ENCODE measurements at places on chromosomes 12 and 14. TPM values are rescaled to one million over a fixed set of nuclear protein-coding genes. Genes with fewer than 3 reads are reported as not detected.

Gene CRIP2
- 67.3 TPM for polyA plus RNA-seq

Gene KIF5A
- polyA plus RNA-seq: 0.55 TPM

GRCh38 chr12:80217011-80217535 is 117.7 kb downstream of the OTOGL start:
- DNase-seq: no peak

- DNase-seq: no peak
Observed at GRCh38 chr12:98388126-98388525, 127.3 kb upstream of the TMPO start.

DNA sequence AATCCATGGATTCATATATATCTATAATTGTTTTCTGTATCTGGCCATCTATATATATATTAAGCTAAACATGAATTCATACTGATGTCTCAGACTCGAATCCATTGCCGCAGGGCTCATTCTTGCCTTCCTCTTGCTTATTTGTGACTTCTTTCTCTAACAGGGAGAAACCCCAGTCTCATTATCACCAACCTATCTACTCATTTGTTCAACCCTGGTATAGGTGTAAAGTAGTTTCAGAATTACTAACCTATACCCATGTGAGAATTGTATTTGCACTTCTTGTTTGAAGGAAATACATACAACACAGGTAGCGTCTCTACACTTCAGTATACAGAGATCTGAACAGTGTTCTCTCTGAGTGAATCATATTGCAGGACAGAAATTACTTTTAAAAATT is 77.7 kb downstream of the PTPN11 start:
- no peak for DNase-seq

DNA sequence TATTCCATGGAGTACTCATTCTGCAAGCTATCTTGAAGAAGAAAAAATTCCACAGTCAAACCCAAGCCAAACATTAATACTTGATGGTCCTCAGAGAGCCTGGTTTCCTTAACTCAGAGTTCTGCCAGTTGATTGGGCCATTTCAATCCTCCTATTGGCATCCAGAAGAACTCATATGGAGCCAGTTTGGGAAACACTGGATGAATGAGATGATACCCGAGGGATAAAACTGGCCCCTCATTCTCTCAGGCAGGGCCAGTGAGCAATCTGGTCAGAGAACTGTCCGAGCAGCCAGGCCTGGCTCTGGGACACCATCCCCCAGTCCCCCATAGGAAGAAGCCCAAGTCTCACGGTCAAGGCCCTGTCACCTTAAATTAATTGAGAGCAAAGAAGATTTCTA is 48.8 kb downstream of the NUAK1 start:
- no peak for DNase-seq

DNA sequence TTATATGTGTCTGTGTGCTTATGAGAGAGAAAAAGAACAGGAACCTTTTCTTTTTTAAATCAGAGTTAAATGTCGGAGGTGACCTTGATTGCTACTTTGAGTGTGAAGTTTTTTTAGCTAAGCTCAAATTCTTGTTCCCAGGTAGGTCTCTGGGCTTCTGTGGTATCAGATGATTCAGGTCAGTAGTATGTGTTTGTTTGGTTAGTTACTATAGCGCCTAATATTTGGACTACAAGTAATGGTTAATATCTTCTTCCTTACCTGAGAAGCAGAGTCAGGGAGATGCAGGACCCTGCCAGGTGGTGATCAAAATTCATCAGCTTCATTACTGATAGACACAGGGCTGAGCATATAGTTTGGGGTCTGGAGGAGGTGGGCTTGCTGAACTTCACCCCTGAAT is 30.8 kb downstream of the ADCK1 start:
- DNase-seq: no peak

DNA sequence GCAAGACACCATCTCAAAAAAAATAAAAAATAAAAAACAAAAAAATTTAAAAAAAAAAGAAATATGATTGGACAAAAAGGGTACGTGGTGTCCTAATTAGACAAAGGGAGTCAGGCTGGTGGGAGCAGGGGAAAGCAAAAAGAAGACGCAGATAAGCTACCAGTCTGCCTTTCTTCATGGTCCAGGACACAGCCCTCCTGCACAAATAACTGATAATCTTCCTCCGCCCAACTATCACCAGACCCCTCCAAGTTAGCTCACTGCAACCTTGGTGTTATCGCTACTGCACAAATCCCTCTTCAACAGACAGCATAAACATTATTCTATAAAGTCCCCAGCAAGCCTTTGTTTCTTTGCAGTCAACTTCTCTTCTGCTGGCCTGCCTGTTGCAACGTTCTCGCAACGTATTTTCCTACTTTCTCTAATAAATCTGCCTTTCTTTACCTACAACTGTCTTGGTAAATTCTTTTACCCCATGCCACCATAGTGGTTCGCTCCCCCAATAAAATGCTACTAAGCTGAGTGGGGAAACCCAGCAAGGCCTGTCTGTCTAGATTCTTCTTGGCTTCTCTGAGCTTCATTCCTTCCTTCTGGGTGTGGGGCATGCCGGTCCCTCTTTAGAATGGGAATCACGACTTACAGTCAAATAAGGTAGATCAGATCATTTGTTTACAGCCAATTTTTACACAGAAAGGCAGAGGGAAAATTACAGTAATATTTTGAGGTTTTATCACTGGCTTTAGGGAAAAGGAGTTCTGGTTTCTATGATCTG is 14.6 kb upstream of the DNAL1 start:
- DNase-seq: no peak

GRCh38 chr14:59120921-59121320 is 67.5 kb upstream of the DAAM1 start:
- no peak for DNase-seq

DNA sequence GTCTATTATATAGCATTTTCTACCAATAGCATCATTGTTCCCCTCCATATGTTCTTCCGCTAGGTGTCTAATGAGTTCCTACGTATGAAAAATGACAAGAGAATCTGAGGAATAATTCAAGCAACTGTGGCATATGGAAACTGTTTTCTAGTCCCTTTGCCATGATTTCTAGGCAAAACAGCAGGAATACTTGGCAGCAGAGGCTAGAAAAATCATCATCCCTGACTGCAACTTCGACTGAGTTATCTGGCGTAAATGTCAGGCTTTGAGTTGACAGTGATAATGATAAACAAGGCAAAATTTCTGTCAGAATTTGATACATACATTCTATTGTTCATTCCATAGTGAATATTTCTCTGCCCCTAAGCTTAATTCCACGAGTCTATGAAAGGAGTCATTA is 572.8 kb upstream of the USP15 start:
- DNase-seq: no peak

DNA sequence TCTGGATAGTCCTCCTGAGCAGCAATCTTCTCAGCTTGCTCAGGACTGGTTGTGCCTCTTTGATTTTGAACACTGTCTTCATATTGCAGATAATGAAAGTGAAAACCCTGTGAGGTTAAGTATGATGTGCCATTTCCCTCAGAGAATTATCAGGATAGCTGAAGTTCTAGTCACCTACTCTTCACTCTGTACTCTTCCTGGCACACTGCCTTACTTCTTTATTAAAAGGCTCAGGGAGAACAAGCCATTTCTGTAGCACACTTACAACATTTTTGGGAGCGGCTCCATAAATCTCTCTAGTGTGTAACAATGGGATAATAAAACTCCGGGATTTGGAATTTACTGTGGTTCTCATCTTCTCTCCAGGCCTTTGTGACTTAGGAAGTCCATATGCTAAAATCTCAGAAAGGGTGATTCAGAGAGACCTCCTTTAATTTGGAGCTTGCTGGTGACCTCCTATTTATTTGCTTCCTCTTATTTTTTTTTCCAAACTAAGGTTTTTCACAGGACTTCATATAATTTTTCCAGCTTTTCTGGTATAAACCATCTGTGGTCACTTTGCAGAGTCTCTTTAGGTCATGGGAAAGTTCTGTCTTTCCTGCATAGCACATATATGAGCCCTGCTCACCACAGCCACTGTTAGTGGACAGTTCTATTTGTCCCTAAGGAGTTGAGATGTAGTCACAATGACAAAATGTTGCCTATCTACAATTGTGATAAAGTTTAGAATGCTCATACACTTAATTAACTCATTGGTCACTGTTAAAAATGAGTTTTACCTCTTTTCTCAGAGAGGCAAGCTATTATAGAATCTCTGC is 53.5 kb upstream of the LDHB start:
- DNase-seq: no peak

- no peak for DNase-seq
Observed at GRCh38 chr14:96938946-96939345, 141.8 kb downstream of the VRK1 start.

DNA sequence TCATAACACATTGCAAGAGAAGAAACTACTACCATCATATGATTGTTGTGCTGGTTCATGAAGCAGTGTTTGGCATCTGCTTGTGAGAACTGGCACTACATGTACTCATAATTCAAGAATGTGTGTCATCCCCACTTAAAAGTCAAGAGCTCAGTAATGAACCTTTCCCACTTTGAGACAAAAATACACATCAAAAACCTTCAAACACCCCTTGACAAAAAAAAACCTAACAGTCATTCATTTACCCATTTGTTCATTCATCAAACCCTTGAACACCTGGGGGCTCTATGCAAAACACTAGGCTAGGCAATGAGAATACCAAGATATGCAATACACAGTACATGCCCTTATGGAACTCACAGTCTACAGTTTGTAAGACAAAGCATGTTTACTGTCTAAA is 40.0 kb downstream of the KIF21A start:
- no peak for DNase-seq

DNA sequence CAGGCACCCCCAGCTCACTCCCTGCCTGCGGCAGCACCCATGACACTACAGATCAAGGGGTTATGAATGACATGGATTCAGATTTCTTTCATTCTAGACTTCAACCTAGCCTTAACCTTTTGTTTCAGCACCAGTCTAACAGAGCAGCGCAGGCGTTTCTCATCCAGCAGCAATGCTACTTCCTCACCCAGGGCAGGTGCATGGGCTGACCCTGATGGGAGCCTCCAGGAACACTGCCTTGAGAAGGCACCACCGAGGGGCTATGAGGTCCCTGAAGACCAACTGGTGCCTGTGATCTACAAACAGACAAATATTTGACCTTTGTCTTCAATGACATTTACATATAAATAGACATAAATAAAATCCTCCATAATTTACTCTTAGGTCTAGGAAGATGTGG is 10.8 kb downstream of the CDCA4 start:
- no peak for DNase-seq

Measured in A549 (cell line).